HuH-7 (cell line): ENCODE measurements at places on chromosomes 5 and 9.

- no peak for DNase-seq
Observed at GRCh38 chr5:6043491-6044310, 334.6 kb downstream of the MED10 start.

GRCh38 chr9:115398996-115399395 is 281.0 kb upstream of the TNC start:
- DNase-seq, result no peak

GRCh38 chr5:180080486-180081280 is 9.1 kb upstream of the RNF130 start:
- no peak for DNase-seq

DNA sequence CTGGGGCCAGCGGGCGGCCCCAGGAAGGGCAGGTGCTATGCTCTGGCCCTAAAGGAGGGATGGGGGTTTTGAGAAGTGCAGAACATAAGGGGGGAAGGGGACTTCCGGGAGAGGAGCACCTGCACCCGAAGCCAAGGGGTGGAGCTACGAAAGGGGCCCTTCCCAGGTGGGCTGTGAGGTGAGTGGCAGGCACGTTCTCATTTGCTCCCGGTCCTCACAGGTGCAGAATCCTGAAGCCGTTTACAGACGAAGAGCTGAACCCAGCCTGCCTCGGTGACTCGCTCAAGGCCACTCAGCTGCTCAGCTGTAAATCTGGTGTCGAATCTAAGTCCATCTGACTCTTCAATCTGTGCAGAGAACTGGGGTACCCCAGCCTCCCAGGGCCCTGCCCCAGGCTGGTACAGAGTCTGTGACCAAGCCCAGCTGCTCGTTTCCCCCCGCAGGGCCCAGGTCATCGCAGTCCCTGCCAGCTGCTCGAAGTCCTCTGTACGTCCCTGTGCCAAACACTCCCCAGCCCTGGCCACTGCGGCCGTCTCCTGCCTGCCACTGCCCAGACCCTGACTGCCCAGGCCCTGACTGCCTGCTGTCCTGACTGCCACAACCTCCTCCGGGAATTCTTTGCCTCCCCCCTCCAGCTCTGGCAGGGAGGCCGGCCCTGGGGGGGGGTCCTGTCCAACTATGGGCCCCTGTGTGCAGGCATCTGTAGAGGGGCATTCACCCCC is 53.8 kb upstream of the RXRA start:
- no peak for DNase-seq

DNA sequence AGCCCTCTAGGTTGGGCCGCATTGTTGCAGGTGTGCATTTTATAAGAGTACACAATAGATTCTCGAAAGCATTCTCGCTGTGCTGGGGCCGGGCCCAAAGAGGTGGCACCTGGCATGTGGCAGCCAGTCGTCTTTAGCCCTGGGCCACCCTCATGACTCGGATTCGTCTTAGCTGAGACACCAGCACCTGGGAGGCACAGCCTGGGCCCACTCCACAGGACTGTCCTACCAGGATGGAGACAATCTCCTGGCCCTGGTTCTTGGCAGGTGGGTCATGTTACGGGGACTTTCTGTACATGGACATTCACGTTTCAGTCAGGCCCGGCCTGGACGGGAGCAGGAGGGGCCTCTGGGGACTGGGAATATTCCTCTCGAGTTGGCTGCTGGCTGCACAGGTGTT is 212.5 kb downstream of the FANCC start:
- no peak for DNase-seq
